ENCODE measurements at places on chromosomes 11 and 22.

- DNase-seq, result peak; percentile 60
Observed at GRCh38 chr11:101738452-101738851, 154.6 kb upstream of the TRPC6 start.

GRCh38 chr11:18352581-18352980 is 30.2 kb downstream of the GTF2H1 start:
- DNase-seq, result no peak

GRCh38 chr11:68439355-68440065 is 21.0 kb upstream of the PPP6R3 start:
- DNase-seq, result no peak

DNA sequence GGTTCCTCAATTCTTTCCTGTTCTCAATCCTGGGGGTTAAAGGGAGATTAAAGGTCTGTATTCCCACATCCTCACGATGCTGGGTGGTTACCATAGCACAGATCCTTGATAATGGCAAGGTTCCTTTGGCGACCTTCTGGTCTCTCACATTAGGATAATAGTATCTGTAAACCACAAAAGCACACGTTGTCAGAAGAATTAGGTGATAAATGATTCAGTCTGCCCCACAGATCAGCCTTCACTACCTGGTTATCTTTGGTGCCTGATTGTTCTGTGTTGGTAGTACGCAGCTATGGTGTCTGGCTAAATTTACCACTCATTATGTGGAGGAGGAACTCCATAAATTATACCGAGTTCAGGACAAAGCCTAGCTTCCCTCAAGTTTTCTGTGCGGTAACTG is 78.4 kb downstream of the C2CD3 start:
- no peak for DNase-seq

DNA sequence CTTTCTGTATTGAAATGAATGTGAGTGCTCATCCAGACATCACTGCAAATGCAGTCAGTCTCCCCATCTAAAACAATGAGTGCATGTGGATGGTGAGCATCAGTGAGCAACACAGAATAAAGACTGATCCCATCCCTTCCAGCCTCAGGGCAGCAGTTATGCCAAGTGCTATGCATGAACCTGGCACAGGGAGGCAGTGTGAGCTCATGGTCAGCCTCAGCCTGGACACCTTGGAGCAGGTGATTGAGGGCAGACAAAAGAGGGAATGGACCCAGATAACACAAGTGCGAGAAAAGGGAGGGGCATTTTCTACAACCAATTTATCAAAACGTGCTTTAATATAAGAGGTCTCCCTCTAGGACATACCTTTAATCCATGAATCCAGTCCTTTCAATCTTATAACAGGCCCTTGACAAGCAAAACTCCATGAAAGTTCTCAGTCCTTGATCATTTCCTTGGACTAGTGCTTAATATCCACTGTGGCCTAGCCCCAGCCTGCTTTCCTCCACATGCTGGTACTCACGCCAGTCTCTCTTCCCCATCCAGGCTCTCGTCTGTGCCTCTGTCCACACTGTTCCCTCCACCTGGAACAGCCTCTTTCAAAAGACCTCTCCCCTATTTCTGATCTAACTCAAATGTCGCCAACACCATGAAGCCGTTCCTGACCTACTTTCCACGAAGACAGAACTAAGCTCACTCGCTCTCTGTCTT is 50.5 kb upstream of the LRRC55 start:
- DNase-seq, result peak; percentile 2

GRCh38 chr11:4664786-4665185 is 21.0 kb downstream of the OR51E1 start:
- DNase-seq, result no peak

- no peak for DNase-seq
Observed at GRCh38 chr11:19808076-19808911, 95.7 kb downstream of the NAV2 start.

DNA sequence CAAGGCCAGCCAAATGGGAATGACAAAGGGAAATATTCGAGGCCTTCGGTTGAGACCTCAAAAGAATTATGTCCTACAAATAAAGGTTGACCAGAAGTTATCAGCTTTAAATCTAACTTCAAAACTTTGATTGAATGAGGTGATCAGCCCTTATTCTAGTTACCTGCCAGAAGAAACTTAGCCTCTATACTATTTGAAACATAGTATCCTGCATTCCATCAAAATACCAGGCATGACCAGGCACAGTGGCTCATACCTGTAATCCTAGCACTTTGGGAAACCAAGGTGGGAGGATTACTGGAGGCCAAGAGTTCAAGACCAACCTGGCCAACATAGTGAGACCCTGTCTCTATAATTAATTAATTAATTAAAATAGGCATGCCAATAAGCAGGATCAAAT is 44.3 kb upstream of the ADORA2A start:
- no peak for DNase-seq

GRCh38 chr11:46001448-46001914 is 79.0 kb downstream of the LARGE2 start:
- no peak for DNase-seq

DNA sequence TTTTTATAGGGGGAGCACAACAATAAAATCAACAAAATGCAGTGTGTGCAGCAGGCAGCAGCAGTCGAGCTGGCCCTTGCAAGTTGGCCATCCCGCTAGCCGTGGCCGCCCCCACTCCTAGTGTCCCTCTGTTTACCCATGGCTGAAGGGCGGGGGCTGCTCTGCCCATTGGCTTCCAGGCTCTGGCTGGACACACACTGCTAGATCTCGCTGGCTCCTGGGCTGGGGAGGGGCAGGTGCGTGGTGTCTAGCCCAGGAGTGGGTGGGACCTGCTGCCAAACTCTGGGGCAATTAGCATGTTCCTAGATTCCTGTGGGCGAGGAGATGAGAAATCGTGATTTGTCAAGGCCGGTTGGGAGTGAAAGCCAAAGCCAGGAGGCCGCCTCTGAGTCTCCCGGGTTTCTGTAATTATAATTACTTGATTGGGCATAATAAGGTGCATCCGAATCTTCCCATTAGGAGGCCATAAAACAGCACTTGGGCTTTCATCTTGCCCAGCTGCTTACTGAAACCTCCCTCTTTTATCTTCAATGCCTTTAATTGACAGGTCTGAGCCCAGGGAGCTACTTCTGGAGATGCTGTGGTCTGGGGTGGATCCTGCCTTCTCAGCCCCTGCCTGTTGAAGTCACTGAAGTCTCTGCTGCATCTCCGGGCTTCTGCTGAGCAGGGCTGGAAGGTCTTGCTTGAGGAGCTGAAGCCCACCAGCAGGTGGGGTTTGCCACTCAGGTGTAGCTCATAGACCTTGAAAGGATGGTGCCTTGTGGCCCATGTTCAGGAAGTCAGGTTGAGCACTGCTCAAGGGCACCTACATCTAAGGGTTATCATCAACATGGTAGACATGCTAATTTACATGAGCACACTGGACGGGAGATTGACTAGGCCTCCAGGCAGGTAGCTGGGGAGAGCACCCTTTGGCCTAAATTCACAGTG is 44.5 kb upstream of the DKK3 start:
- peak; percentile 38 for DNase-seq

DNA sequence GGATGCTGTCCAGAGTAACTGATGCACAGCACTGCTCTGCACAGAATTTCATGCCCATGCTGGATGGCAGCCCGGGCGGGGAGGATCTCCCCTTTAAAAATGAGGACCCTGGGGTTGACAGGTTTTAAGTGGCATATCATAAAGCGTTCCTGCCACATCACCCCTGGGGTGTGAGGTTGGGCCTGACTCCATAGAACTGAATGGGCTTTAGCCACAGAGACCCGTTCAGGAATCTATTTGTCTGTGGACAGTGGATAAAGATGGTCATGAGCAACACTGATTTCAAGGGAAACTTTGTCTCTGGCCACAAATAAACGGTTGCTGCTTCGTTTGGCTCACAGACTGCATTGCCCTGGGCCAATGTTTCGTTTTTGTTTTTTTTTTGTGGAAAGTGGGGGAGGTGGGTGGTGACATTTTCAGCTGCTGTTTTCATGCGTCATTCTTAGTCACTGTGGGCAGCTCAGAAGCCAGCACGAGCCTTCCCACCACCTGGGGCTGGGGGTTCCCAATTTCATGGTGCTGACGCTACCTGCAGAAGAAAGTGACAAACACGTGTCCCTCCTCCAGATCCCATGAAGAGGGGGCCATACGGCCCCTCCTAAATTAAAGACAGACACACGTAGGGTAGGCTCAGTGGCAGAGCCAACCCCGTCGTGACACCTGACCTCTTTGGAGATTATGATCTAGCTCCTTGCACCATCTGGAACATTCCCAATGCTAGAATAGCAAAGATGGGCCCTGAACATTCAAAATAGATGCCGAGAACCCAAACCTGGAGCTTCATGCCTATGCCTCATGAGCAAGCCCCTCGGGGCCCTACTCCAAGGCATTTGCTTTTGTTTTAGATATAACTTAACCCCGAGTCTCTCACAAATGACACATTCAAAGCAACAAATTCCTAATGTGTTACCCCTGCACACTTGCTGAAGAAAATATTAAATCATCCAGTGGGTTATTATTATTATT is 54.8 kb upstream of the PHF21B start:
- no peak for DNase-seq

DNA sequence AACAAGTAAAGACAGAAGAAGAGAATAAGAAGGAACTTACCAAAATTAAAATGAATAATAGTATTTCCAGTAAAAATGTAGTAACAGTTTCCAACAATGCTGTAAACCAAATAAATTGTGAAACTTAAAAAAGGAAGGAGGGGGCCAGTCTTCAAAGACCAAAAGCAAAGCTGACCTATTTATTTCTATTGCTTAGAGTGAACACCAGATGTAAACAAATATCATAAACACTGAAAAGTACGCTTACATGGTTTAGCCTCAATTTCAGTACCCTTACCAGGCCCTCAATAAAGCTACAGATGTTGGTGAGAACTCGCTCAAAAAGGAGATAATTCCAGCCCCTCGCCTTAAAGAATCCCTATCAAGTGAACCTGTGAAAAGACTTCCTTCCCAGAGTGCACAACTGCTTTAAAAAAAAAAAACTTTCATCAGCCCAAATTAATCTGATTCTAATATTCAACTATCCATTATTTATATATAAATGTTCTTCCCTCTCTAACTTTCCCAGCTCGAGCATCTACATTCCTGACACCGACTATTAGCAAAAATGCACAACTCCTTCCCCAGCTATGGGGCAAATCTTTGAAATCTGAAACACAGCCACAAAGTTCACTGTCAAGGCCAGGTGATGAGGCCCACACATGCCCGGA is 2.4 kb downstream of the PHF21A start:
- no peak for DNase-seq

GRCh38 chr11:122045181-122045586 is 70.8 kb downstream of the BLID start:
- no peak for DNase-seq

DNA sequence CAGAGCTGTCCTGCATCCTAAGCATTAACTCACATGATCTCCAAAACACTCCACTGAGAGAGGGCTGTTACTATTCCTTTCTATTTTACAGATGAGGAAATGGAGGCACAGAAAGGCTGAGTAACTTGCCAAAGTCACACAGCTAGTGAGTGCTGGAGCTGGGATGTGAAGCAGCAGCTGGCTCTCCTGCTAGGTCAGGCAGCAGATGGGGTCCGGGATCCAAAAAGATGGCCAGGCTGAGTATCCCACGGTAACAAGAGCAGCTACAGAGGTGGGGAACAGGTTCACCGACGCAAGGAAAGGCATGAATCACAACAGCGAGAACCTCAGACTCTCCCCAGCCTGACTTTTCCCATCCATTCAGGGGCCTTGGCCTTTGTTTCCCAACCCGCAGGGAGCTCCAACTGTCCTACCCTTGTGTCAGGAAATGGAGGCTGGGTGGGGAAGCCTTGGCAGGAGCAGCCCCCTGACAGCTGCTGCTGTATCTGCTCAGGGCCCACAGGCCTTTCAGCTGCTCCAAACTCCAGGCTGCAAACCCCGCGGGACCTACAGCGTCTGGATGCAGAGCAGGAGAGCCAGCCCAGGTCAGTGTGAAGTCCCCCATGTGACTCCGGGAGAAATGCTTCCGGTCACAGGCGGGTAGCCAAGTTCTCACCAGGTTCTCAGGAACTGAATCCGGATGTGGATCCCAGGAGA is 29.5 kb downstream of the DKK3 start:
- DNase-seq, result peak; percentile 65

- DNase-seq, result no peak
Observed at GRCh38 chr11:126392633-126393013, 37.1 kb downstream of the ST3GAL4 start.

Data from cerebellar cortex (tissue), 1 donor.